Ecto neural progenitor cell (in vitro differentiated cells): ENCODE measurements at places on chromosomes 11 and 22.

DNA sequence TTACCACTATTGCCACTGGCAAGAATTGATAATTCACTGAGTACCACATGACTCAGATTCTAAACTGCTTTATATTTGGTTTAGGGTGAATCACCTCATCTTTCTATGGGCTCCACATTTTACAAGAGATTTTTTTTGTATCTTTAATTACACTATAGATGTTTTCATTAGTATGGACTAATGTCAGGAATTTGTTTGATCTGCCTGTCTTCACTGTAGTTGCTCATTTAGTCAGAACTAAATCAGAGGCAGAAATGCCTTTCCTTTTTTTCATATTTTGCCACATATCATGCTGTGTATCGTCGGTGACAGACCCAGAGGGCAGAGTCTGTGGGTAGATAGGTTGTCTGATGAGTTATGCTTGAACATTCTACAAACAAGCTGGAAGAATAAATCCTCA lies 524.1 kb downstream of the METTL15 start:
- DNase-seq, result no peak

DNA sequence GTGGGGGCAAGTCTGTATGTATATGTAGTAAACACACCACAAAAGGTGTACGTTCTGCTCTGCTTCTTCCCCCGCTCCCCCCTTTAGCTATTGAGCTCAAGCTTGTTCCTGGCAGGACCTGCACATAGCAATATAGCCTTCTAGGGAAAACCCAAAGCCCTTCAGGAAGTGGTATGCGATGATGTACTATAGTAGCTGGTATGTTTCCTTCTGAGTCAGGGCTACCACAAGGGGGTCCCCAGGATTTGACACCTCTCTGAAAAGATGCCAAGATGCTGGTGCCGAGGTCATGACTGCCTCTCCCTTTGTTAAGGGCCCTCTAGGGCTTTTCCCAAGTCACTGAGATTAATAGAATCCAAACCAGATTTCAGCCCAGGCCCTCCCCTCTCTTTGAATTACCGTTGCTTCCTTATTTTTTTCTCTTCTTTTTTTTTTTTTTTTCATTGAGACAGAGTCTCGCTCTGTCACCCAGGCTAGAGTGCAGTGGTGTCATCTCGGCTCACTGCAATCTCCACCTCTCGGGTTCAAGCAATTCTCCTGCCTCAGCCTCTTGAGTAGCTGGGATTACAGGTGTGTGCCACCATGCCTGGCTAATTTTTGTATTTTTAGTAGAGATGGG lies 268.4 kb downstream of the ETS1 start:
- DNase-seq, result no peak

- no peak for DNase-seq
Observed at GRCh38 chr11:33044285-33044756, 4.9 kb downstream of the TCP11L1 start.

- no peak for DNase-seq
Observed at GRCh38 chr11:80104191-80104590, 663.4 kb upstream of the TENM4 start.
